Stimulated activated CD8-positive, alpha-beta memory T cell treated with anti-CD3 and anti-CD28 coated beads, Interleukin-4, amount 100 ng/mL, for 4 hours (primary cell): ENCODE measurements at places on chromosomes 1 and 21.

DNA sequence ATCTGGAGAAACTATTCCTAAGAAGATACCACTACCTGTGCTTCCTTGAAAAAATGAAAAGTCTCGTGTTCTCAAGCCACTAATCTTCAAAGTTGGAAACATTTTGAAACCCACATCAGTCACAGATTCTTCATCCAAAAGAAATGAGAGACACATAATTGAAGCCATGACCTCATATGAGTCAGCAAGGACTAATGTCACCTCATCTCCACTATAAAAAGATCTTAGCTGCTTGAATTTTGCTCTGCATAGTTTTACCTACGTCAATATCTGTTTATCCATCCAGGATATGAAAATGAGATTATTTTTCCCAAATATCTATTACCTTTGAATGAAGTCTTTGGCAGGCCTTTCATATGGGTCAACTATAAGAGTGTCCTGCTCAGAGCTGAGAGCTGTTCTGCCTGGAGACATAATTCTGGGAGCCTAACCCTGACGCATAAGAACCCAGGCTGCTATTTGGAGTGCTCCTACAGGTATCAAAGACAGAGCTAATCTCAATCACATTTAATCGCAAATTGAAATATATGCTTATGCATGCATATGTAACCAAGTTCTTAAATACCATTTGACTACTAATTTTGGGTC is 312.5 kb upstream of the PKN2 start:
- no peak for DNase-seq

- DNase-seq: peak; percentile 81
Measured at GRCh38 chr1:40450495-40451237, 390 bp downstream of the ZFP69B start.

- DNase-seq: no peak
Measured at GRCh38 chr21:15272591-15272990, 207.8 kb upstream of the NRIP1 start.

GRCh38 chr1:18814425-18814824 is 45.0 kb downstream of the TAS1R2 start:
- no peak for DNase-seq

DNA sequence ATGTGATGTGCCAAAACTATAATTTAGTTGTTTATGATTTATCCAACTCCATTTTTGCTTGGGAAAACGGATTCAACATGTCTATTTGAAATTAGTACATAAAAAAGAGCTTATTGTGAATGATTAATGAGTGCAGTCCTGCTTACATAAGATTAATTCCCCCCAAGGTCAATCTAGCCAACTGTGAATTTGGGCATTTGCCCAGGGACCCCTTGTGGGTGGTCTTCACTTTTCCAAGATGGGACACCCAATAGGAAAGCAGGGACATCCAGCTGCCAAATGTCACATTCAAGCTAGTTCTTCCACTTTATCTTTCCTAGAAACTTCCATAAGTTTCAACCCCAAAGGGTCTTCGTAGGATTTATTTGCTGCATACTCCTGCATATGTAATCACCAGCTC is 362.4 kb upstream of the PKN2 start:
- no peak for DNase-seq
